SW480 (cell line): ENCODE measurements at places on chromosomes 3 and 15.
A peak's percentile ranks its signal among the peaks of the same experiment; 100 is the strongest.

- DNase-seq: peak; percentile 79
Measured at GRCh38 chr15:51869060-51869421, 39.6 kb downstream of the TMOD3 start.

DNA sequence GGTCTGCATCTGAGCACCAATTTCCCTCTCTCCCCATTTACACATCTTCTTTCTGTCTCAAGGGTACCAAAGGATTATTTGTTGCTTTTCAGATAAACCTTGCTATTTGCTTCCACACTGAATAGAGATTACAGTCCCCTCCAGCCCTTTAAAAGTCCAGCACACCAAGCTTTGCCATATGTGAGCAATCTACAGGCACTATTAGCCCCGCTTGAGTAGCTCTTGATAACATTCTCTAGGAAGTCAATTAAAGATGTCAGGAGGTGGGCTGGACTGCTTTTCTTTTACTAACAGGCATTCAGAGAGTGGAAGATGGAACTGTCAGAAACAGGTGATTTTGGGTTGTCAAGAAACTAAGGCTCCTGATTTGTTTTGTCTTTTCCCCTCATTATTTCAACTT lies 417.0 kb downstream of the ROBO2 start:
- DNase-seq: no peak

- DNase-seq: peak; percentile 4
Measured at GRCh38 chr15:33994005-33994615, 25.8 kb downstream of the CHRM5 start.

DNA sequence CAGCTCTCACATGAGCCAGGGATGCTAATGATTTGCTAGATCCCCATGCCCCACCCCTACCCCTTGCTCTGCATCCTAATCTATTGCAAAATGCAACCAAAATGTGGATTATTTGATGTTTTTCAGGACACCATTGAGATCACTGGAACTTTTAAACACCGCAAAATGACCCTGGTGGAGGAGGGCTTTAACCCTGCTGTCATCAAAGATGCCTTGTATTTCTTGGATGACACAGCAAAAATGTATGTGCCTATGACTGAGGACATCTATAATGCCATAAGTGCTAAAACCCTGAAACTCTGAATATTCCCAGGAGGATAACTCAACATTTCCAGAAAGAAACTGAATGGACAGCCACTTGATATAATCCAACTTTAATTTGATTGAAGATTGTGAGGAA lies 29.7 kb downstream of the HDC start:
- no peak for DNase-seq

- no peak for DNase-seq
Measured at GRCh38 chr15:41778521-41778920, 4.2 kb downstream of the MAPKBP1 start.

DNA sequence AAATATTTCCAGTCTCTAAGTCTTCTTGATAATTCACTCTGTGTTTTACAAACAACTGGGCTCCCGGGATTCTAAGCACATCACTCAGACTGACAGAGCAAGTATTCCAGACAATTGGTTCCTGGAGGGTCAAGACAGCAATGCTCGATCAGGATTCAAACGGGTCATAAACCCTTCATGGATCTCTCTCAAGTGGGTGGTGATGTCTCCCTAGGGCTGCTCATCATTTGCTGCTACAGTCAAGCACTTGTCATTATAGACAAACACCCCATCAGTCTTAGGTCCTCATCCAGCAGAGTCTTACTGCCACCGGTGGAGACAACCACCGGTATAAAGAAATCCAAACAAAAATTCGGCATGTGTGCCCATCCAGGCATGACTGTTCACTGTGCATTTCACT lies 921.1 kb downstream of the FHIT start:
- no peak for DNase-seq

DNA sequence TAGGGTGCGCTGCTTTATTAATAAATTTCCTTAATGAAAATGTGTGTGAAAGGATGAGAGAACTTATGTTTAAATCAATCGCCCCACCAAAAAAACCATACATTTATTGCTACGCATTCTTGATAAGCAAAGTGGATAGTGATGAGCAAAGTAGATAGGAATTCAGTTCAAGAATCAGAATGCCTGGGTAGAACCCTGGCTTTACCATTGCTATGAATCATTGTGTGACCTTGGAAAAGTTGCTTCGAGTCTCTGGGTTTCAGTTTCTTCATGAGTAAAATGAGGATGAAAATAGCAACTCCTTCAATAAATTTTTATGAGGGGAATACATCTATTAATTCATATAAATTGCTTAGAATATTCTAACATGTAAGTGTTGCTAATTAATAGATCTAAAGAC lies 2.6 kb upstream of the ALCAM start:
- DNase-seq: no peak

DNA sequence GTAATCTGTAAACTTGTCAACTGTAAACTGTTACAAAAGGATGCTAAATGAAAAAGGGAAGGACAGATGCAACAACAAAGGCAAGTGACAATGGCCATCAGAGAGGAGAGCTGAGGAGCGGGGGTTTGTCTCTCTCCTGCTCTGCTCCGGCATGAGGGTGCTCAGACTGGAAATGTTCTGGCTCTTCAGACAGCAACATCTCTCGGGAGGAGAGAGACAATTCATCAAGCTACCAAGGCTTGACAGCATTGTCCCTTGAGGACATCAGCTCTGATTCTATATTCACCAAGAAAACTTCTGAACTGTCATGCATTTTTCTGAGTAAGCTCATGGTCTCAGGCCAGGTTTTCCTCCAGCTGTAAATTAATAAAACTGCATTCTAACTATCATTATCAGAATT lies 408.2 kb downstream of the IGSF11 start:
- no peak for DNase-seq

DNA sequence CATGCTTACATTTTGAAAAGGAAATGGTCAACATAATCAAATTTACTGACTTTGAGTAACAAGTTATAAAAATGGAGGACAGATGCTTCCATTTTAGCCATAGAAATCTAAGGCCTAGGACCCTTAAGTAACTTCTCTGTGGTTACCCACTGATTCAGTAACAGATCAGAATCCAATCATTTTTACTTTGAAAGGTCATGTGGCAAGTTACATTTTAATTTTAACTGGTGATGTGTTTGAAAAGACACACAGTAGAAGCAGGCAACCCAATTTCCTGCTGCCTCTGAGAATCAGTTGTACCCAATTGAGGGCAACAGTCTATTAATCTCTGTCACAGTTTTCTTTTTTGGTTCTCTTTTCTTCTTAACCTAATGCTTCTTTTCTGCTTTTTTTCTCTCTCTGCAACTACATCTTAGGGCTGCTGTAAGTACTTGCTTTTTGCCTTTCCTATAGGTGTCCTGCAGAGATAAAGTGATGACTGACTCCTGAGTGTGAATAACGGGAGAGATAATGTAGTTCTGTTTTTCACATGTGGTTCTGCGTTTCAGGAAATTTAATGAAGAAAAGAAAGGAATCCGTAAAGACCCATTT lies 3.3 kb downstream of the ZWILCH start:
- no peak for DNase-seq

GRCh38 chr3:69240651-69241568 lies 118.5 kb upstream of the LMOD3 start:
- no peak for DNase-seq

DNA sequence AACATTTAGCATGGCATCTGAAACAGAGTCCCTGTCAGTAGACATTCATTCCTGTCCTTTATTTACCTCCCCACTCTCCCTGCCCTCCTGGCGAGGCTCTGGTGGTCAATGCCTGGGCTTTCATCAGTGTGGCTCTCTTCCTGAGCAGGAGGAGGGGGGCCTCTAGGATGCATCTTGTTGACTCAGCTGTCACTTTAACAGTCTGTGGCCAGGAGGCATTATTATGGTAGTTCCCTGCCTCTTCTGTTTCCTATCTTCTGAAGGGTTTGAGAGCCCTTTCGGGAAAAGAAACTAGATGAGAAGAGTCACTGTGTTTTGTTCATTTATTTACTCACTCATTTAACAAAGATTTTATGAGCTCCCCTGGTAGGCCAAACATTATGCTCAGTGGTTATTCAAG lies 2.4 kb upstream of the PPP1R14D start:
- no peak for DNase-seq

GRCh38 chr3:129507181-129507831 lies 21.1 kb upstream of the RHO start:
- DNase-seq: no peak

- peak; percentile 42 for DNase-seq
Measured at GRCh38 chr3:66603151-66603611, 102.4 kb upstream of the LRIG1 start.

- DNase-seq: peak; percentile 72
Measured at GRCh38 chr3:46705751-46706552, 4.8 kb downstream of the TMIE start.

- DNase-seq: no peak
Measured at GRCh38 chr3:130604806-130605205, 87.8 kb downstream of the COL6A6 start.

- no peak for DNase-seq
Measured at GRCh38 chr3:69232482-69232881, 110.1 kb upstream of the LMOD3 start.

- no peak for DNase-seq
Measured at GRCh38 chr15:59966262-59966661, 37.8 kb upstream of the FOXB1 start.

DNA sequence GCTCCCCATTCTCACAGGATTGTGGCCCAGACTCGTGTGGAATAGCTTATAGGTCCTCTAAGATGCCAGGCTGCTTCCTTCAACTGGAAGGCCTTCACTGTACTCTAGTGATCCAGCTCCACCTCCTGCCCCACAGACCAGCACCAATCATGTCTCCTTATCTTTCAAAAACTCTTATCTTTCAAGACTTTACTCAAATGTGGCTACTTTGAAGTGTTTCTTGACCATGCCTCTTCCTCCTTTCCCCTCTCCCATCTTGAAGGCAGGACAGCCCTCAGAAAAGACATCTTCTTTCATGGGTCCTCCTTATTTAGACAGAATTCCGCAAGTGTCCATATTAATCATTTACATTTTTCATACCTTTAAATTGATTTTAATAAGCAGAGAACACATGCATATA lies 142.3 kb downstream of the CHST2 start:
- no peak for DNase-seq

DNA sequence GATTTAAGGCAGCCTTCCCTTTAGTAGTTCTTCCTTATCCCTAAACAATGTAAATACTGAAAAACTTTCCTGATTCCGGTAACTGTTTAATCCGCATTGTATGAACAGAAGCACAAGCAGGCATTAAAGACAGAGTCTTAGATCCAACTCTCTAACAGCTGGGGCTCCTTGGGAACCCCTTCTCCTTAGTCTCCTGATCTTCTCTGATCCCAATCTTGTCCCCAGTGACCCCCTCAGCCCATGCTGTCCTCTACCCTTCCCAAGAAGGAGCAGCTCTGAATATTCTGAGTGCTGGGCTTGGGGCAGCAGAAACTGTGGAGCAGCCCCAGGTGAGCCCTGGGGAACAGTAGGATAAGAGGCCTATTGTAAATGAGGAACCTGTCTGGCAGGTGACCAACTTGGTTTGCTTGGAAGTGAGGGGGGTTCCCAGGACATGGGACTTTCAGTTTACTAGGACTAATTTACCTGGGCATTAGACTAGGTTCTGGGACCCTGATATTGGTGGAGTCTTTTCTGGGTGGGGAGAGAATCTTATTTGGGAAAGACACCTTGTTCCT lies 13.0 kb upstream of the SLC30A4 start:
- DNase-seq: no peak

- no peak for DNase-seq
Measured at GRCh38 chr15:94655249-94655880, 424.0 kb downstream of the MCTP2 start.

DNA sequence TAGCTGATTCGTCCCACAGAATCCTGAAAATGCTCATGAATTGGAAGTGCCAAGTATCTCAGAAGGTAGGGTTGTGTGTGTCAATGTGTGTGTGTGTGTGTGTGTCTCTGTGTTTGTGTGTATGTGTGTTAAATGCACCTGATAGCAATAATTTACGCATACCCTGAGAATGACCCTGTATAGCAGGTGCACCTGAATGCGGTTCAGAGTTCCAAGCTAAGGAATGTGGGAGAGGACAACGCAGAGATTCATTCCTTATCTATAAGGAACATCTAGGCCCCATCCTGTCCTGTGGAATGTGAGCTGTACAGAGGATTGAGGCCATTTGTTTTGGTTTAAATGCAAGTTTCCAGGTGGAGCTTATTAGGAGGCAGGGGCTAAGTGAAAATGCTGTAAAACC lies 49.1 kb upstream of the NEDD4 start:
- DNase-seq: peak; percentile 41

GRCh38 chr3:123351501-123351900 lies 97.4 kb downstream of the ADCY5 start:
- no peak for DNase-seq

- no peak for DNase-seq
Measured at GRCh38 chr15:37594417-37594816, 340.0 kb upstream of the TMCO5A start.

- DNase-seq: no peak
Measured at GRCh38 chr15:82306791-82307713, 42.2 kb downstream of the GOLGA6L10 start.

DNA sequence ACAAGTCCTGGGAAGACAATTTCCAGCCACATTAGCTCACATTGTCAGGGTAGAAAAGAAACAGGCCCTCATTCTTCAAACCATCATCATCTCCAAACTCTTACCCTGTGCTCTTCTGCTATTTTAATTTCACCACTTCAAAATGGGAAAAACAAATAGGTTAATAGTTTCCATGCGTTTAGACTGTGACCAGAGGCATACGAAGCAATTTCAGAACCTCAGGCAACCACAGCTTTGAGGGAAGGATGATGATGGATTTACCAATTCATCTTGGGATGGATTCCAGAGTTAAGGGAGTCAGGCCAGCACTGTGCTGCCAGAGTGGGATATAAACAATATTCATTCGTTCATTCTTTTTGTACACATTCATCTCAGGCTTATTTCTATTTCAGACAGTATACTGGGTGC lies 307.8 kb upstream of the TPRG1 start:
- no peak for DNase-seq

DNA sequence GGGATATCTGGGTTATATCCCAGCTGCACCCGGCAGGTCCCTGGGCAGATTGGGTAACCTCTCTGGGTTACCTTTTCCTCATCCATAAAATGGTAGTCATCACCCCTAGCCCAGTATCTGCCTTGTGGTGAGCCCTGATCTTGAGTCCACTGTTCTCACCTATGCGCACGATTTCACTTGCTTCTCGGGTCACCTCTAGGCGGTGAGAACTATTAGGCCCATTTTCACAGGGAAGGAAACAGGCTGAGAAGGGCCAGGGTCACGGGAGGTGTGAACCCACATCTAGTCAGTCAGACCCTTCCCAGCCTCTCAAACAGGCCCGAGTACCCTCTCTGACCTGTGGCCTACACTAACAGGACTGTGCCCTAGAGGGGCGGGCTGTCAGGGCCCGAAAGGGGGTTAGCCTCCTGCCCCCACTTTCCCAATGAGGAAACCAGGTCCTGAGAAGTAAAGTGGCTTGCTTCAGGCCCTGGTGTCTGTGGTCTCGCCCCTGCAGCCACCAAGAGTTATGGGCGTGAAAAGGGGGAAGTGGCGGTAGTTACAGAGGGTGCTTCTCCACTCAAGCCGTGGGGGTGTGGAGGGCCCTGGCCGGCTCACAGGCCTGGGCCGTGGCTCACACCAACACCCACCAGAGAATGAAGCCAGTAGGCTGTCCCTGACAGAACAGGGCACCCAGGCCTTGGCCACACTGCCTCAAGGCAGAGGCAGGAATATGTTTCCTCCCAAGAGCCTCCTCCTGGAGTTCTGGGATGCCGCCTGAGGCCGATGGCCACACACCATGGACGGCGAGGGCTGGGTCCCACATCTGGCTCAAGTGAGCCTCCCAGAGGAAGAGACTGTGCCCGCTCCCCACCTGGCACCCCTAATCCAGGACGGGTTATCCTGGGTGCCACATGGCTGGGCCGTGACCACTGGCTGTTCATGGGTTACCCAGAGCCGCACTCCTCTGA lies 19.5 kb downstream of the PSTPIP1 start:
- DNase-seq: no peak

GRCh38 chr3:172217877-172218276 lies 178.5 kb downstream of the FNDC3B start:
- no peak for DNase-seq
